ENCODE measurements at places on chromosomes 5 and 9. TPM values are rescaled to one million over a fixed set of nuclear protein-coding genes. Genes with fewer than 3 reads are reported as not detected.

Gene LMX1B
- total RNA-seq = 0.37 TPM

Gene GALNT12
- total RNA-seq = 0.25 TPM

Gene MARCHF3
- 57.4 TPM for total RNA-seq

Gene PCDHB7
- 1.1 TPM for total RNA-seq

Gene LRRC26
- total RNA-seq = not detected

Gene FGD3
- 3.7 TPM for total RNA-seq

DNA sequence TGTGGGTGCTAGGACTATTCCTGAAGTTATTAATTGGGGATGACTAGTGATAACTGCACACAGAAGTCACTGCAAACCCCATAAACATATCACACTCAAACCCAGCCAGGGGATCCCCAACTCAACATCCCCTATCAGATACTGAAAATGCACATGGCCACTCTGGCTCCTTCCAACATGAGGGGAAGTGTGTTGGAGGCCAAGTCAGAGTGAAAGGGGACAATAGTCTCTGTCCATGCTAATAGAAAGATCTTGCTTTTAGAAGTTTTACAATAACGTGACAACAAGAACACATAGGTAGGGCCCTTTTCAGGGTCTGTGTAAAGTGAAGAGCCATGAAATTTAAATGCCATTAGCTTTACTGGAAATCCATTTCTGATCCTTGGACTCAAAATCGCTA, 98.8 kb upstream of the SEMA6A start:
- no peaks in the 10 kb centered on the region for H3K36me3 ChIP-seq
- no peak overlapping the region for H3K4me3 ChIP-seq
- peaks cover 8% of the 10 kb centered on the region for H3K4me1 ChIP-seq

DNA sequence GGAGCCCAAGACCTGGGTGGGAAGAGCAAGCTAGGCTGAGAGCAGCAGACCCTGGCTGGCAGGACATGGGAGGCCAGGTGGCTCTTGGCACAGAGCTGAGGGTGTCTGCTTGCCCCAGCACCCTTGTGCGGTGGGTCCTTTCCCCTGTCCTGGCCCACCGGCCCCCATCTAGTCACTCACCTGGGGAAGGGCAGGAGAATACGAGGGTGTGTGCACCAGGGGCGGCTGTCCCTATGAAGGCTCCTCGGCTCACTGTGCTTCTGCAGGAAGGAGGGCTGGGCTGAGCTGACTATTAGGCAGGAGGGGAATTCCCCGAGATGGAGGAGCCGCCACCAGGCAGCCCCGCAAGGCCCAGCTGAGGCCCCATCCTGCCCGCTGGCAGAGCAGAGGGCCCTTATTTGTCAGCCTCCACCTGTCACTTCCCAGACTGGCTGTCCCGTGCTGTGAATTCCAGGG, 6.1 kb upstream of the TNIP1 start:
- peaks cover 22% of the 10 kb centered on the region for H3K4me1 ChIP-seq
- no peaks in the 10 kb centered on the region for H3K36me3 ChIP-seq
- H3K4me3 ChIP-seq = no peak overlapping the region
- H3K27me3 ChIP-seq = no peaks in the 10 kb centered on the region

DNA sequence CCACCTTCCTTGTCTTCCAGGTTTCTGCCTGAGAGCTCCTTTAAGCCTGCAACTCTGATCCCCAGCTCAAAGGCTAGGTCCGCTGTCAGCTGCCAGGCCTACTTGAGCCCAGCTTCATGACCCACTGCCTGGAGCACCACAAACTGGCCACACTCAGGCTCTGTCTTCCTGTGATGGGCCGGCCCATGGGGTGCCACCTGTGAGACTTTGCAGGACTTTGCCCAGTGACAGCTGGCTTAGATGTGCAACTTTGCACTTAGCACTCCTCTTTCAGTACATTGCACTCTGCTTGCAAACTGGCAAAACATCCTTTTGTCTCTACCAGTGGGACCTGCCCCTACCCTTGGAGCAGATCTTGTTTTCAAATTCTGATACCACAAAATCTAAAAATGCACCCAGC, 311.5 kb upstream of the PDE4D start:
- DNase-seq = no peak
- no peak overlapping the region for H3K27ac ChIP-seq
- no peak overlapping the region for H3K4me3 ChIP-seq
- H3K27me3 ChIP-seq = no peaks in the 10 kb centered on the region
- H3K36me3 ChIP-seq = no peaks in the 10 kb centered on the region
- no peaks in the 10 kb centered on the region for H3K4me1 ChIP-seq
